ENCODE measurements at places on chromosomes 11 and 22.

DNA sequence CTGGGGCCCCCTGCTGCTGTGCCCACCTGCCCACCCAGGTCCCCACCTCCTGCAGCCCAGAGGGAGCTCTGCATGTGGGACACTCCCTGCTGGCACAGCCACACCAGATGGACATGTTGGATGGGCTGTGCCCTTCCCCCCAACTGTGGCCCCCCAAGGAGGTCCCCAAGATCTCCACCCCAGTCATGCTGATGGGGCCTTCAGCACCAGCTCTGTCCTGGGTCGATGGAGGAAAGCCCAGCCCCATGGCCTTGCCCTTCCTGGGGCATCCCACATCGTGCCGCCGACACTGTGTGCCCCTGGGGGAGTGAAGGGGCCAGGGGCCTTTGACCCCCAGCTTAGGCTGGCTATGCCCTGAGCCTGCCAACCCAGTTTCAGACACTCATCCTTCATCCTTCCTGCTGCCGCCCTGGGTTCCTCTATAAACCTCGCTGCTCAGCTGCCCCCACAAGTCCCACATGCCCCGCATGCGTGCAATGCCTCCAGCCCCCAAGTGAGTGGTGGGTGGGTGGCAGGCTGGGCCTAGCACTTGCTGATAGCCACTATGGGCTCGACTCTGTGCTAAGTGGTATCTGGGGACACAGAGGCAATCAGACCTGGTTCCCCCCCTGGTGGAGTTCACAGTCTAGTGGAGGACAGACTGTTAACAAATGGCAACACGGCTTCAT is 3.9 kb upstream of the DPP3 start:
- DNase-seq = no peak

DNA sequence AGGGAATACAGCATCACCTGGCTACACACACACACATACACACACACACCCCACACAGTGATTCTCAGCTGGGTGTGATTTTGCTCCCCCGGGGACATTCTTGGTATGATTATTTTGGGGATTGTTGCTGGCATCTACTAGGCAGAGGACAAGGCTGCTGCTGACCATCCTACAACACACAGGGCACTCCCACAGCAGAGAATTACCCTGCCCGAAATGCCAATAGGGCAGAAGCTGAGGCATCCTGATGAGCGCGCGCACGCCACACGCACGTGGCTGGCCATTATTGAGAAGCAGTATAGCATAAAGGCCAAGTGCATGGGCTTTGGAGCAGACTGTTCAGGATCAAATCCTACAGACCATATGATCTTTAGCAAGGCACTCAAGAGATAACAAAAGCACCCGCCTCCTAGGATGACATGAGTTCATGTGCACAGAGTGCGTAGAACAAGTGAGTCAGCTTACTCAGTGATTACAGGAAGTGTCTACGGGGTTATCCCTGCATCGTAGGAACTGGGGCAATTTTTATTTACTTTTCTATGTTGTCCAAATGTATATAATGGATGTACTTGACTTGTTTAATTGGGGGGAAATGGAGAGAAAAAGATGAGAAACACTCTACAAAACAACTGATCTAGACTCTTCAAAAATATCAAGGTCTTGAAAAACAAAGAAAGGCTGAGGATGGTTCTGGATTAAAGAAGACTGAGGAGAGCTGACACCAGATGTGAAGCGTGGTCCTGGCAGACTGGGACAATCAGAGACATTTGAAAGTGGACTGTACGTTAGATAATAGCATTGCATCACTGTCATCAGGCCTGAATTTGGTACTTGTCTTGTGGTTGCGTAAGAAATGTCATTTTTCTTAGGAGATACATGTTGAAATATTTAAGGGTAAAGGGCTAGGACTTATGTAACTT is 7.2 kb upstream of the EHD1 start:
- DNase-seq = no peak

DNA sequence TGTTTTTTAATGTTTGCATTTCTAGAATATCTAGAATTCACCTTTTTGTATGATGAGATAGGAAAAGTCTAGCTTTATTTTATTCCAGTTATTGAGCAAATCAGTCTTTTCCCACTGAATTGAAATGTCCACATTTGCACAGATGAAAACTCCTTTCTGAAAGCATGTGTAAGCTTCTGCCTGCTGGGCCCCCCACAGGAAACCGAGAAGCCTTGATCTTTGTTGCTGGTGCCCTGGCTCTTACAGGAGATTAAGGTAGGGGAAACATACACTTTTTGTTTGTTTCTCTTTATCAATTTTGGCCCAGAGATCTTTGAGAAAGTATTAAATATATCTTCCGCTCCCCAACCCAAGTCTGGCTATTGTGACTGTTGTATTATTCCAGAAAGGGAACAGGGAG is 87.2 kb upstream of the GNAZ start:
- DNase-seq = no peak

DNA sequence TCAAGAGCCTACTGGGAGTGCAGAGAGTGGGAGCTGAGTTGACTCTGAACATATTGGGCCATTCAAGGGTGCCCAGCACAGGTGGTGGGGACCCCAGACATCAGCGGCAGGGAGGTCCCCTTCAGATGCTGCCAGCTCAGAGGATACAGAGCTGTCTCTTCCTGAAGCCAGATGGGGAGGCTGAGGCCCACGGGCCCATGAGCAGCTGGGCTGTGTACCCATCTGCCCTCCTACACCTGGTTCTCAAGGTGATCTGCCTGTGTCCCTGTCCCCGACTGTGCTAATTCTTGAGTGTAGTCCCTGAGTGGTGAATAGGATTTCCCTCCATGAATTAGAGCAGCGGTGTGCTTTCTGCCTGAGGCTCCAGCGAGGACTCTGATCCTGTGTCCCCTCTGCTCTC is 76.3 kb downstream of the MICAL2 start:
- DNase-seq = no peak

DNA sequence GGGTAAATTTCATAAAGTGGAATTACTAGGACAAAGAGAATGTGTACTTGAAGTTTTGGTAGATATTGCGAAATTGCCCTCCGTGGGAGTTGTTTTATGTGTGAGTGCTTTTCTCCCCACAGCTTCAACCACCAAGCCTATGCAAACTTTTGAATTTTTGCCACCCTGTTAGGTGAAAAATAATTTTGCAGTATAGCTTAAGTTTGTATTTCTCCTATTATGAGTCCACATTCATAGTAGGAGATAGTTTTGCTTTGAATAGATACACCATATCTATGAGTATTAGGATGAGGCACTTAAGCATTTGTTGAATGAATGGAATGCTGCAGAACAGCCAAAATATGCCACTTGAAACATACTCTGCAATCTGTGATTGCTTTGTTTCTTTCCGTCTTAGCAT is 43.6 kb downstream of the UVRAG start:
- no peak for DNase-seq

DNA sequence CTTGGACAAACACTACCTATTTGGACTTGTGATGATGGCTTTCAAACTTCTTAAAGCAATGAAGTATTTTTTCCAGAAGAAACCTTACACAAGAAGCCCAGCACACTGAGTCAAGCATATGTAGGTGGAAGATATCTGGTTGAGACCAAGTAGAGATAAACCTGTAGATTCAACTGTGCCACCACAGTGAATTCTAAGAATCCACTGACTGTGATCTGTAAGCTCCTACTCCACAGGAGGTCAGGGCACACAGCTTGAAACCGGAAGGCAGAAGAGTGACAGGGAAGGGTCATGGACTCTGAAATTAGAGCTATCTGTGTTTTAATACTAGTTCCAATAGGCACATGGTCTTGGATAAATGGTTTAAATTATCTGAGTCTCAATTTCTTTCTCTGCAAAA is 404.5 kb downstream of the ETS1 start:
- DNase-seq = no peak

DNA sequence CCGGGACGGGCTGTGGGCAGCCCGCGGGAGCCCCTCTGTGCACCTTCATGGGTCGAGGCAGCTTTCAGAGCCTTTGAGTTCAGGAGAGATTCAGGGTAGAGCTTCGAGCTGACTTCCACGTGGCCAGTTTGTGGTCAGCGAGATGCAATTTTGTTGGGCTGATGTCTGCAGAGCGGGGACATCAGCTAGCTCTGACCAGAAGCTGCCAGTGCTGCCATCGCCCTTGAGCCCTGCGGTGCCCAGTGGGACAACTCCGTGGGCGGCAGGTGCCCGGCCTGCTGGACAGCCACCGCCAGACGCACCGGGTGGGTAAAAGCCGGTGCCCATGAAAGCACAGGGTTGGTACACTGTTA is 719 bp downstream of the TALDO1 start:
- DNase-seq = no peak

GRCh38 chr11:69395287-69395686 is 86.2 kb upstream of the LINC01488 start:
- DNase-seq = no peak

Measured in activated CD4-positive, alpha-beta T cell treated with anti-CD3 and anti-CD28 coated beads for 24 hours (primary cell).